Liver (tissue), 10 donors: ENCODE measurements at places on chromosomes 5 and 9.

DNA sequence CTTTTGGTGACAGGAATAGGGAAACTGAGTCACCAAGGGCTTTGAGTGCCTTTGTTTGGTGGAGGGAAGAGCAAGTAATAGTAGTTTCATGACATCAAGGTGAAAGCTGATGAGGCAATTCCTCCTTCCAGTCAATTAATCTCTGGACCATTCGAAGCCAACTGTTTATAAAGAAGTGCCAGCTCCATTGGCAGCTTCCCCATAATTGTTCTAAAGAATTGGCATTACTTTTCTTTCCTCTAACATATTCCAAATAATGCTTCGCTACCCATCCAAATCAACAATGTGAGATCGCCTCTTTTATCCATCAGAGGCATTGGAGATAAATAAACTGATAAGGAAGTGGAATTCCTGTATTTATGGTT lies 132.4 kb downstream of the NPR3 start:
- DNase-seq: no peak

GRCh38 chr5:156188016-156188415 lies 138.9 kb upstream of the SGCD start:
- no peak for DNase-seq

DNA sequence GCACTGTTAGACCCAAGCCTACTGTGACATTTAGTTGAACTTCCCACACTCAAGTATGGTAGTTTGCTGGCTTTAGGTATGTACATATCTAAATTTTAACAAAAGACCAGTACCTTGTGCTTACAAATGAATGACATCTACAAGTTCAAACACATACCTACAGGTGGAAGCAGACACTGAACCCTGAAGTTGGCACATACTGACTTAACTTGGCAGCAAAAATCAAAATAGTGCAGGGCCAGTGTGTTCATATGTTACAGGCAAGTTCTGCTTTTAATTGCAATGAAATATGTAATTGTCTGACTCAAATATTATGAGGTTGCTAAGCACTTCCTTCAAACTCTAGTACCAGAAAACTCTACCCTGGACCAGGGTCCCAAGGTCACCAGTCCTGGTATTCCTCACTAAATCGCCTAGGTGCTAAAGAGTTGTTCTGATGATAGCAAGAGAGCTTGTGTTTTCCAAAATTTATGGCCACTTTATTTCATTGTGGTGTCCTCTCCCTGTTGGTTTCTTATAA lies 77.4 kb downstream of the MEGF10 start:
- no peak for DNase-seq

DNA sequence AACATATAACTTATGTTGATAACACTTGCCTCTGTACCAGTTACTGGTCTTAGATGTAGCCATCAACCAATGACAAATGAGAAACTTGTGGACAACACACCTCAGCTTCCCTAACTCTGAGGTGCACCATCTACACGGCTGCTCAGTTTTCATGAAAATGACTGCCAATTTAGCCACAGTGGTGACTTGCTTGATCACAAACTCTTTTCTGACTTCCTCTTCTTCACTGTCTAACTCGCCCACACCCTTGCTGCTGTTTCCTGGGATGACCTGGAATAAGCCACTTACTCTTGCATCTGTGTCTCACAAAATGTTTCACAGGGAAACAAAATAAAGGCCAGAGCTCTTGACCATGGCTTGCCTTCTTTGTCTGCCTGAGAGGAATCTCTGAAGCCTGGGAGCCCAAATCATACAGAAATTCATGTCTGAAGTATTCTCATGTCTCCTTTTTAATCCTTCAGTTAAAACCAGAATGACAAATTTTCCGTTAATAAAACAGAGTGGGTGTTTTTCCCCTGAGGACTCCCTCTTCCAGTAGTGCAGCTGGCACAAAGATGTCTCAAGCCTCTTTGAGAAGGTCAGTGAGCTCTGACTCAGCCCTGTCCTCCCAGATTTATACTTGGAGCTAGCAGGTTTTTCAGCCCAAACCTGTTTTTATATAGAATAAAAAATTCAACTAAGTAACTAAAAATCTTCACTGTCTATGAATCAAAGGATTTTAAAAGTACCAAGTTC lies 126.5 kb upstream of the PAM start:
- no peak for DNase-seq

GRCh38 chr5:141328231-141328630 lies 2.1 kb upstream of the PCDHGA1 start:
- DNase-seq: no peak

DNA sequence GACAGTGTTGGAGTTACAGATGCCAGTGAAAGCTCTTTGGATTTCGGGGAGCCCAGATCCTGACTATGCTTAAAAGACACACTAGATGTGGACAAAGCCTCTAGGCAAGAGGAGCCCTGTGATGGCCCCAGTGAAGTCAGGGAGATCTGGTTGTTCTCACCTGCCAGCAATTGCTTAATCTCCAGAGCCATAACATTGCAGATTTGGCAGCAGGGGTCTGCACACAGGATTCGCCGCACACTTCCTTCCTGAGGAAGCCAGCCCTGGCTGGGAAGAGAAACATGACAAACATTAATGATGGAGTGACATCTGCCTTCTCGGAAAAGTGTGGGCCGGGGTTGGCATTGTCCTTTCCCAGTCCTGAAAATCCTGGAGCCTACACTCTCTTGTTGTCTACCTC lies 65.2 kb upstream of the PHF24 start:
- no peak for DNase-seq

- no peak for DNase-seq
Measured at GRCh38 chr9:36322462-36322861, 64.2 kb upstream of the GNE start.

DNA sequence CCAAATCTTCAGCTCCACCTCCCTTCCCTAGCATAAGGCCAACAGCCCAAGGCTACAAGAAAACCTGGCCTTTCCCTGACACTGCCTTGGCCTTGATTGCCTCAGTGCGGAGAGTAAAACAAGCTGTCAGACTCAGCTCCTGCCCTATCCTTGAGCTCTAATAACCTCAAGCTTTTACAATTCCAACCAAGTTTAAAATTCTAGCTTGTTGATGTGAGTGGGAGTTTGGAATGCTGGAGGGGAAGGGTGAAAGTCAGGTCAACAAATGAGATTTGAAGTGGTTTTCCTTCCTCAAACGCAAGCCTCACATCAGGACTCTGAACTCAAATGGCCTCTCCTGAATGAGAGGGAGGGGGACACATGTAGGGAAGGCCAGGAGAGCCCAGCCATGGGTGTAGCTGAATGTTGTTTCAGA lies 197.0 kb upstream of the VLDLR start:
- DNase-seq: no peak

DNA sequence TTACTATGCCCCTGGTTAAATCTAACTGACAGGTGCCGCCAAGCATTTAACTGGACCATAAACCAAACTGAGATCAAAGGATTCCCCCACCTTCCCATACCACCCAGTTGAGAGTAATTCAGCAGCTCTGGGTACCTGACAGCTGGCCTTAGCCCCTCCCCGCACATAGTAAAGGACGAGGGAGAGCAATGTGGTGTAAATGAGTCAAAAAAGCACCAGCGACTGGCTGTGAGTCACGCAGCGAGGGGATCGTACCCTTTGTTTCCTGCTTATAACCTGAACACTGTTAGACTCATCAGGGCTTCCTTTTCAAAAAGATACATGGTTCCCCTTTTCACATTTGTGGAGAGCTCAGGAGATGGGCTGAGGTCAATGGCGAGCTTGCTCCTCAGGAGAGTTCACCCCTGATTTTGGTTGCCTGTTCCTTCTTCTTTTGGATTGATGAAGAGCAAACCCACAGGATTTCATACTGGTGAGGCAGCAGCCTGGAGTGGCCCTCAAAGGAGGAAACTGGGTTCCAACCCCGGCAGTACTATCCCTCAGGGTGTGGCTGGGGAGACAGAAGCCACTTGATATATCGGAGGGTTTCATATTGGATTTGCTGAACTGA lies 71.5 kb downstream of the ANKRD33B start:
- DNase-seq: no peak

- no peak for DNase-seq
Measured at GRCh38 chr5:159730285-159730684, 186.0 kb upstream of the ADRA1B start.

GRCh38 chr5:90626493-90626892 lies 67.9 kb downstream of the ADGRV1 start:
- no peak for DNase-seq

DNA sequence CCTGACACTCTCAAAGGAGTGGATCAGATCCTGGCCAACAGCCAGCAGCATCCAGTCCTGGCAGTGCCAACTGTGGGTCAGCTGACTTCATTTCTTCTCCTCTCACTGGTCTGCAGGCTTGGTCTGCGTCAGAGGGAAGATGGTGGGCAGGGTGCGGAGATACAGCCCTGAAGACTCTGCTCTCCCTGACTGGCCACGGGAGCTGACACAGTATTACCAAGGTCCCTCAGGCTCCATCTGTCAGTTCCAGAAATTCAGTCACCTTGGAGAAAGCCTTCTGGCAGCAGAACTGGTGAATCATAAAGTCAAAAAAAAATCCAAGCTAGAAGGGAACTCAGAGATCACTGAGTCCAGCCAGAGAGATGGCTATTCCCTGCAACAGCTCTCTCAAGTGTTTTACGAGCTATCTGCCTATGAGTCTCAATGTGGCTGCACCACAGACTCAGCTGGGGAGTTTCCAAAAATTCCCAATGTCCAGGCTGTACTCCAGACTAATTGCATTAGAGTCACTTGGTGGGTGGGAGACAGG lies 27.9 kb downstream of the C1QTNF2 start:
- DNase-seq: no peak

GRCh38 chr5:158246661-158247060 lies 387.7 kb upstream of the CLINT1 start:
- DNase-seq: no peak

GRCh38 chr9:79577969-79578723 lies 6.4 kb downstream of the TLE4 start:
- no peak for DNase-seq

- no peak for DNase-seq
Measured at GRCh38 chr5:33309068-33309467, 131.7 kb upstream of the TARS1 start.

GRCh38 chr9:567747-568305 lies 273.7 kb upstream of the DMRT1 start:
- DNase-seq: no peak

DNA sequence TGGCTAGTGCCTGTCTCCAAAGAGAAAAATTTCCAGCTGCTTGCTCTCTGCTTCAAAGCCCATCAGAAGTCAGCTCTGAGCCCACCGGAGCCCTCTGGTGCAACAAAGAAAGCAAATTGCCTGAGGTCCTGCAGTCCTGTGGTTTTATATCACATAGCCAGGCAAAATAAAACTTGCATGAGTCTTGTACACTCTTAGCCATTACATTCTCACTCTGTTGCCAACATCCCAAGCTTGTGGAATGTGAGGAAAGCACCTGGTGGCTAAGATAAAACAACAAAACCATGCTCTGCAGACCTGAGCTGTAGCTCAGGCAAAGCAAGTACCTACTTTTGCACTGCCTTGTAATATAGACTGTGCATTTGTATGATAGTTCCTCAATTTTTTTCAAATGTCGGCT lies 133.7 kb downstream of the GPBP1 start:
- no peak for DNase-seq

DNA sequence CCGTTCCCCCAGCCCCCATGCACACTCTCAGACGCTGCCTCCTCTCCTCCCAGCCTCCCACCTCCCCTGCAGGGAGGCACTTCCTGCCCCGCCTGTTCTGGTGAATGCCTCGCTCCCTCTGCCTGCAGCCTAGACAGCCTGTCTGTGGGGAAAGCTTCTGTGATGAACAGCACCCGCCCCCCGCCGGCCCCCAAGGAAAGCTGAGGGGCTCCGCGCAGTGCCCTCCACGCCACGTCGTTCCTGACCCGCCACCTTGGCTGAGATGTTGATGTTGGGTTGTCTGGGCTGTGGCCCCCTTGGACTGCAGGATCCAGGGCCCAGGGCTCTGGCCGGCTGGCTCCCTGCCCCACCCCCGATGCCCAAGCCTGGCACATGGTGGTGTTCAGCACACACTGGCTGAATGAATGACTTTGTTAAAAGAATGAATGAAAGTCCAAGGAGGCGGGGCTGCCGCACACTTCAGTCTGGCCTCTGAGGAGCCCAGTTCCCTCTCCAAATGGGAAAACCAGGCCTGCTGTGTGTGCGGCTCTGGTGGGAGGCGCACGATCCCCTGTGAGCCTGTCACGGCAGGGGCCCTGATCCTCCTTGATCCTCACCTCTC lies 2.1 kb upstream of the MYMK start:
- no peak for DNase-seq

DNA sequence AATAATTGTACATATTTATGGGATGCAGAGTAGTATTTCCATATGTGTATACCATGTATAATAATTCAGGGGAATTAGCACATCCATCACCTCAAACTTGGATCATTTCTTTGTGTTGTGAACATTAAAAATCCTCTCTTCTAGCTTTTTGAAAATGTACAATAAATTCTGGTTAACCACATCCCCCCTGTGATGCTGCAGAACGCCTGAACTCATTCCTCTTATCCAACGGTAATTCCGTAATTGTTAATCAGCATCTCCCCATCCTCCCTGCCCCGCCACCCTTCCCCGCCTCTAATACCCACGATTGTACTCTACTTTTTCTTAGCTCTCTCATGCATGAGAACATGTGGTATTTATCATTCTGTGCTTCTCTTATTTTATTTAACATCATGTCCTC lies 127.7 kb upstream of the ANKRD55 start:
- no peak for DNase-seq

DNA sequence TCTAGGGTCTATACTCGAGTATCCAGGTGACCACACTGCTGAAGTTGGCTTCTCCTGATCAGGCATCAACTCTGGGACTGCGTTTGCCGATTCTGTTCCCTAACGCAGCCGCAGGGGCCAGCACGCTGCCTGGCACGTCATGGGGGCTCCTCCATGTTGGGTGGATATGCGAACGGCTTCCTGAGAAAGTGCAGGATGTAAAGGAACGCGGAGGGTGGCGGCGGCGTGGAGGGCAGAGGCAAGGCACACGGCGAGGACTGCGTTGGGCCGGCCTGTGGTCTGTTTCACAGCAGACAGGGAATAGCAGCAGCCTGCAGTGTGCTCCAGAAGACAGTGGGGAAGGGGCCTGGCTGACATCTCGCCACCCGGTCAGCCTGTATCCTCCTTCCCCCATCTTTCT lies 3.8 kb downstream of the LCN10 start:
- DNase-seq: no peak

- DNase-seq: no peak
Measured at GRCh38 chr9:71465392-71465791, 302.9 kb downstream of the CEMIP2 start.

GRCh38 chr9:129380961-129381401 lies 202.9 kb upstream of the IER5L start:
- DNase-seq: no peak

DNA sequence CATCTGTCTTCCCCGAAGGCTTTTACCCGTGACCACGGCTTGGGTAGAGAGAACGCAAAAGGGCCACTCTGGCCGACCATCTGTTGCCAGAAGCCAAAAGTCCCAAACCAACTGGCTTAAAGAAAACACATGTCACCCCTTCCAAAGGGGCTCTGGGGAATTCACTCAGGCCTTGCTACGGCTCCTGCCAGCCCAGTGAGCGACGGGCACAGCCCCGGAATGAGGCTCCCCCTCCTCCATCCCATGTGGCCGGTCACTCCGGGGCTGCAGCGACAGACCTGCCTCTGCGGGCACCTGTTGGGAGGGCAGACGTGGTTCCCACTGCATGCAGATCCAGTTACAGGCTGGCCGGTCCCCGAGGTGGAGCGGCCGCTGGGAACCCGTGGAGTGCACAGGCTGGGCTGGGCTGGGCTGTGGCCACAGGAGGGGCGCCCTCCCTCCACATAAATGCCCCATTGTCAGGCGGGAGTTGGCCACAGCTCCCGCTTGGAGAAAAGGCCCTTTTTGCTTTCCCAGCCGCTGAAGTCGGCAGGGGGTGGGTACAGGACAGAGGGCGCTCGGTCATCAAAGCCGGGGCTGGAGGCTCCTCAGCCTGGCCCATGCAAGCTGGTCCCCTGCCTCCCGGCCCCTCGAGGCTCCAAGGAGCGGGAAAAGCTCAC lies 19.9 kb downstream of the NOTCH1 start:
- DNase-seq: no peak
